ENCODE measurements at places on chromosomes 4 and X.

DNA sequence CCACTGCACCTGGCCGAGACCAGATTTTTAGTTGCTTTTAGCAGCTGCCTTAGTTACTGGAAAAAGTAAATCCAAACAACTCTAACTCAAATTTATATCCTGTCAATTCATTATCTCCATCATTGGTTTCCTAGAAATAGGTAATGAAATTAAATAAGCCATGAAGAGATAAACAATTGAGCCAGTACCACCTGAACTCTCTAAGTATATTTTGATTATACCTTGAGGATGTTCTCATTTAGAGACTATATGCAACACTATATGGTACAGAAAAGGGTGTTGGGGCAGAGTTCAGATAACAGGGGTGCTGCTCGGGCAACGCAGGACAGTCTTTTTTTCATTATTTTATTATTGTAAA lies 35.0 kb downstream of the SAT1 start:
- DNase-seq: no peak

DNA sequence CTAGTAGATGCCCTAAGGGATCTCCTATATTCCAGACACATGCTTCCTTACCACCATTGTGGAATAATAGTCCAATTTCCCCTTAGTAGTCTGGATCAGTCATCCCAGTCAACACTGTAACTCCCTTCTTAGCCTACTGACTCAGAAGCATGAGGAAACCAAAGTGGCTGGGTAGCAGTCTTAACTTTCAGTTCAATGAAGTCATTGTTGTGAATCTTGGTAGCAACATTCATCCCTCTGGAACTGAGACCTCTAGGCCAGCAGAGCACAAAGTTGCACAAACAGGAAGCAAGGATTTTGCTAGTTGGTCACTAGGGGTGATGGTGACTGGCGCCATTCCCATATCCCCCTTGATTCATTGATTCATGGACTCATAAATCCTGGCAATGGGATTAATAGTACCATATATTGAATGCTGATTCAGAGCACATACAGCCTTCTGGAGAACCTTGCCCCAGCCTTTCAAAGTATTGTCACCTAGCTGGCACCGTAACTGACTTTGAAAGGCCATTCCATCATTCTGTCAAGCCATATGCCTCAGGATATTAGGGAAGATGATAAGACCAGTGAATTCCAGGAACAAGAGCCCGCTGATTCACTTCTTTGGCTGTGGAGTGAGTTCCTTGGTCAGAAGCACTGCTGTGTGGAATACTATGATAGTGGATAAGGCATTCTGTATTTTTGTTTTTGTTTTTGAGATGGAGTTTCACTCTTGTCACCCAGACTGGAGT lies 19.7 kb upstream of the GPAT3 start:
- no peak for DNase-seq

DNA sequence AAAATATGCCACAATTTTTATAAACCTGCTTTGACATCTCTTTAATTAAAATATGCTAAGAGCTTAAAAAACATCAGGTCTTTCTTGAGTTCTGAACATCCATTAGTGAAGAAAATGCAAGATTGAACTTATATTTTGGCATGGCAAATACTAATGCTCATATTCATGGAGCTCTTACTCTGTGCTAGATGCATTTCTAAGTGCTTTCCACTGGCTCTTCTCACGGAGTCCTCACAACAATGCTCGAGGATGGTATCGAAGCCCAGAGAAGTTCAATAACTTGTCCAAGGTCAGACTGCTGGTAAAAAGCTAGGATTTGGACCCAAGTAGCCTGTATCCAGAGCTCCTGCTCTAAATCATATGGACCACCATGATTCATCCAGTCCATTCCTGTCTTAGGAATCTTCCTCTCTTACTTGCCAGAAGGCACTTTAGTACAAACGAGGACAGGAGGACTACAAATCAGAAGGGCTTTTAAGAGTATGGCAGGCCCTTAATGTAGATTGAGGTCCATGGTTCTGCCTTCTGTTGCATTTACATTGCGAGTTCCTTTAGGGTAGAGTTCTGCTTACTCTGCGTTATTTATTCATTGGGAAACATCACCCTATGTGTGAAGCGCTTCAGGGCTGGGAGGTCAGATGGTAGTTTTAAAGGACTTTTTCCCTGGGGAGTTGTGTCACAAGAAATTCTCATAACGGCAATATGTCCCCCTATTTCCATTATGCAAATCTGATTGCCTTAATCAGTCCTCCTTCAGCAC lies 199.2 kb downstream of the RASL11B start:
- no peak for DNase-seq

- no peak for DNase-seq
Observed at GRCh38 chrX:57121816-57122215, 468 bp upstream of the SPIN2B start.

GRCh38 chrX:31293409-31293808 lies 221.6 kb upstream of the FTHL17 start:
- DNase-seq: no peak

GRCh38 chr4:26132858-26133257 lies 188.0 kb upstream of the RBPJ start:
- DNase-seq: peak; percentile 57
